ENCODE measurements at places on chromosomes 6 and 20. TPM values are rescaled to one million over a fixed set of nuclear protein-coding genes. Genes with fewer than 3 reads are reported as not detected.

DNA sequence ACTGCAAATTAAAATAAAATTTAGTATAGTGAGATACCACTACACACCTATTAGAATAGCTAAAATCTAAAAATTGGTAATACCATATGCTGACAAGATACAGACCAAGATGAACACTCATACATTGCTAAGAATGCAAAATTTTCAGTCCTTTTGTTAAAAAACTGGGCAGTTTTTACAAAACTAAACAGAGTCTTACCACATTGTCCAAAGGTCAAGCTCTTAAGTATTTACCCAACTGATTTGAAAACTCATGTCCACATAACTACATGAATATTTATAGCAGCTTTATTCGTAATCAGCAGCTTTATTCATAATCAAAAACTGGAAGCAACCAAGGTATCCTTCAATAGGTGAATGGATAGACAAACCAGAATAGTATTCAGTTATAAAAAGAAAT is 10.0 kb downstream of the POLR3F start:
- no peak for DNase-seq

Gene VGLL2
- not detected for total RNA-seq

GRCh38 chr20:37579106-37579505 is 51.4 kb upstream of the BLCAP start:
- no peak for DNase-seq

Gene TFAP2C
- 0.60 TPM for total RNA-seq

DNA sequence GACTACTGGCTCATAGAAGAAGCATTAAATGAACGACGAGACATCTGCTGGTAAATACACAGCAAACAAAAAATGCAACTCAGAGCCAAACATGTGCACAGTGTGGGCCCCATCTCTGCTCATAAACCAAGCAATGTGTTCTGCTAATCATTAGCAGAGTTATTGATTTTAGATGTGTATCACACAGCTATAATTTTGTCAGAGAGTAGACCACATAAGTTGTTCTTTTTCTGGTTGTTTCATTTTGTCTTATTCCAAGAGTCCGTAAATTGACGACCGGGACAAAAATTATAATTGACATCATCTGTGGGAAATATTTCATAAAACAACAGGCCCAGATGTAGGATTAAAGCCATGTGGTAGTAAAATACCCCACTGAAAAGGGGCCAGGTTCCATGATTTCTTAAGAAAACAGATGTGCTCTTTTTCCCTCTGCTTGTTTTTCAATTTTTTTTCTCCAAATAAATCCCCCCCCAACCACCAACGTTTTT is 423.6 kb downstream of the HAO1 start:
- no peak for DNase-seq
